ENCODE measurements at places on chromosomes 16 and 17. TPM values are rescaled to one million over a fixed set of nuclear protein-coding genes. Genes with fewer than 3 reads are reported as not detected.

DNA sequence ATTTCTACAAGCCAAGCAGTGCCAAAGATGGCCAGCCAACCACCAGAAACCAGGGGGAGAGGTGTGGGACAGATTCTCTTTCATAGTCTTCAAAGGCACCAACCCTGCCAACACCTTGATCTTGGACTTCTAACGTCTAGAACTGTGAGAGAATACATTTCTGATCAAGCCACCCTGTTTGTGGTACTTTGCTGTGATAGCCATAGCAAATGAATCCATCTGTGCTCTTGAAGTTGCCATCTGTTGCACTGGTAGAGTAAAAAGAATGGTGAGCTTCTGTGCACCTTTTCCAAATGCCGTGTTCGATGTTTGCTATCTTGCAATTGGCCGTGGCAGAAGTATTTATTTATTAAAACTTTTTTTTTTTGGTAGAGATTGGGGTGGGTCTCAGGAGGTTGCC lies 16.7 kb upstream of the ADGRG1 start:
- no peak for DNase-seq

GRCh38 chr16:53922067-53922806 lies 218.3 kb downstream of the FTO start:
- no peak for DNase-seq

DNA sequence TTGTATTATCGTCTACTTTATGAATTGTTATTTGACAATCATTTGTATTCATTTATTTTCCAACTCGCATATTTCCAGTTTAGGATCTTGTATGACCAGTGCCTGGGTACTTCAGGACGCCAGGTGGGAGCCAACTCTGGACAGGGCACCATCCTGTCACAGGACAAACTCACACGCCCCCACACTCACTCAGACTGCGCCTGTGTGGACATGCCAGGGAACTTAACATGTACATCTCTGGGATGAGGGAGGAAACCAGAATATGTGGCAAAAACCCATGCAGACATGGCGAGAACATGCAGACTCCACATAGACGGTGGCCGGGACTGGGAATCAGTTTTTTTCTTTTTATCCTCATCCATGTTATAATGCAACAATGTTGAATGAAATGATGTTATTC lies 68.5 kb downstream of the CLEC16A start:
- DNase-seq, result no peak

DNA sequence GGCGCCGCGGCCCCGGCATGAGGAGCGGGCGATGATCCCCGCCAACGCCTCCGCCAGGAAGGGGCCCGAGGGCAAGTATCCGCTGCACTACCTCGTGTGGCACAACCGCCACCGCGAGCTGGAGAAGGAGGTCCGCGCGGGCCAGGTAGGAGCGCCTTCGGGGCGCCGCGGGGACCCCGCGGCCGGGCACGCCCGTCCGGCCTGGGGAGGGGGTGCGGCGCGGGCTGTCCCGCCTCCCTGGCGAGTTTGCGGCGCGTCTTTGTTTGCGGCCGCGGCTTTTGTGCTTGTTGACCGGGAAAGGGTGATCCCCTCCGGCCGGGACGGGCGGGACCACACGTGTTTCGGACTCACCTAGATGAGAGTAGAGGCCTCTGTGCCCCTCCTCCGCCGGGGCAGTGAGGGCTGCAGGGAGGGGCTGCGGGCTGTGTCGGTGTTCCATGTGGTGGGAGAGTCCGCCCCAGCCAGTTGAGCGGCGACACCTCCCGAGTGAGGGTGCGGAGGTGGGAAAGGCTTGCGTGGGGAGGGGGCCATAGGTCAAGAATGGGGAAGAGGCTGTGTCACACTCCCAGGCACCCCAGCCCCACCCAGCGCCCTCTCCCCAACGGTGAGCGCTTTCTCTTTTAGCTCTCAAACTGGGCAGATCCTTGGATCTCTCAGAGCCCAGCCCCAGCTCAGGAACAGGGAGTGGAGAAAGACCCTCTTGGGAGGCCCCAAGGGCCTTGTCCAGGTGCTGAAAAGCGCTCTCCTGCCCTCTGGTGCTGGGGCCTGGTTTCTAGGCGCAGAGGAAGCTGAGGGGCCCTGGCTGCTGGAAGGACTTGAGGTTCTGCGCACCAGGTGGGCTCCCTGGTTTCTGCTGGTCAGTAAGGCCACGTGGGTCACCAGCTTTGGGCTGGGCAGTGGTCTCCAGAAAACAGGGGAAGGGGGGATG lies 923 bp downstream of the ANKRD13B start:
- no peak for DNase-seq

DNA sequence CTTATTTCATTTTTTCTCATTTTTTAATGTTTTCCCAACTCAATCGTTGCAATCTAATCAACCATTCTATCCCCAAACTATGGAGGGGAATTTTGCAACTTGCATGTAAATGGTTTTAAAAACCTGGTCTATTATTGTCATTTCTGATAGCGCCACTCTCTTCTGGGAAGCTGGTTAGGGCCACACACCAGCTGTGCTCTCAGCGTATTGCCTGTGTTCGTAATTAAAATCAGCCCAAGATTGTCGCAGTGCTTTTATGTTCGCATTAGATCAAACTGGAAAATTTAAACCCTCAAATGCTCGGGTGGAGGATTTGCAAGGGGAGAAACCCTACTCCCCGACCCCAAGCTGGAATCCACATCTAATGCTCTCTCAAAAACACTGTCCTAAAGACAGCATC lies 123.5 kb upstream of the CACNG5 start:
- DNase-seq, result no peak

The NLRC3 gene
- 1.3 TPM for total RNA-seq

Measured in breast epithelium (tissue), 4 donors.